Stimulated activated naive CD8-positive, alpha-beta T cell treated with anti-CD3 and anti-CD28 coated beads, Interleukin-15, Interleukin-2, amounts not matched to agents 100 U/mL and 50 U/mL, for 24 hours (primary cell): ENCODE measurements at places on chromosomes 1 and 21.
A peak's percentile ranks its signal among the peaks of the same experiment; 100 is the strongest.

DNA sequence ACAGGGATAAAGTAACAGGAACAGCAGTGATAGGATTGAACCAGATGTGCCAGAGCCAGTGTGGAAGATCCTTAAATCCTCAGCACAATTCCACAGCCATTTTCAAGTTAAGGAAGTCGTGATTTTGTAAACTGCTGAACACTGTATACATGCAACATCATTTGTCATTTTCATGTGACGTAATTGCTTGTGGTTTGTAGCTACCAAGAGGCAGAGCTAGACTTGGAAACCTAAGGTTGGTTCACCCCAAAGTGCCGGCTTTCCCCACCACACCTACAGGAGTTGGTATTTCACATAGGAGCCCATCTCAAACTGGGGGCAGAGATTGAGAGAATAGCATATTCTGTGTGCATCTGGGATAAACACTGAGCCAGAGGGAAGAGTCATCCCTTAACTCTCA lies 113.9 kb downstream of the CAPN8 start:
- DNase-seq: no peak

DNA sequence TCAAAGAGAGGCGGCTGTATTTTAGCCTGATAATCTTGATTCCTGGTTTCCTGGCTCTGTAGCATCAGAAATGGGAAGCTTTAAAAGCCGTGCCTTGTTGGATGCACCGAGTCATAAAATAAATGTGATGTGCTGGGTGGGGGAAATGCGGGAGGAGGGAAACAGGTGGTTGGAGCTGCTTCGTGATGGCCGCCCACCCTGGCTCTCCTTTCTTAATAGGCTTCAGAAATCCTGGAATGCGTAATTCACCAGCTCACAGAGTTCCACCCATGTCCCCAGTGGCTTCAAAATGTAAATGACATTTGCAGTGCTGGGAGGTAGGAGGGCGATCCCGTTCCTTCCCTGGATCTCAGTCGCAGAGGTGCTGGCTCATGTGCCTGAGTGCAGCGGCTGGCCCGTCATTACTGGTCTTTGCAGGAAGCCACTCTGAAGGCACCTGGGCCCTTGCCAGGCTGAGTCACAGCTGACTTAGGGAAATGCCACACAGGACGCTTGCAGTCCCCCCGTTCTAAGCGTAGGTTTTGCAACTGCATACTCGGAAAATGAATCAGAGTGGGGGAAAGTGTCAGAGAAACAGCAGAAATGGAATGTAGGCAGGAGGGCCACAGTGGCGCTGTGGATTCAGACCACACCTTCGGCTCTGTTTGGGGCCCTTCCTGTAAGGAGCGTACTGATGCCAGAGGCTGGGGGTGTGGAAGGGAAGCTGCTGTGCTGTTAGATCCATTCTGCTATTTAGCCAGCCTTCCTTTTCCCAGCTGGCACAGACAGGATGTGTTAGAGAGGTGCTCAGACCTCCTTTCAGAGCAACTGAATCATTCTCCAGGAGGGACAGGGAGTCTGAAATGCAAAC lies 37.6 kb downstream of the GALNT2 start:
- peak; percentile 86 for DNase-seq

- no peak for DNase-seq
These were observed 62.8 kb upstream of the ZBTB40 start for GRCh38 chr1:22388671-22389450.

GRCh38 chr1:211332830-211333229 lies 6.2 kb downstream of the TRAF5 start:
- DNase-seq: no peak

GRCh38 chr1:158830904-158831507 lies at the start of gene MNDA:
MNDA (plus strand) TSS chr1:158831351; CDS start chr1:158842154, 10,803 bp downstream.
- DNase-seq: no peak

- peak; percentile 88 for DNase-seq
These were observed 35.1 kb downstream of the NUAK2 start for GRCh38 chr1:205286335-205286950.

GRCh38 chr21:43985690-43986251 lies 26.3 kb upstream of the TRAPPC10 start:
- no peak for DNase-seq

- no peak for DNase-seq
These were observed 325.3 kb upstream of the ADAMTS5 start for GRCh38 chr21:27292229-27292628.

GRCh38 chr1:243628476-243628907 lies 221.6 kb downstream of the AKT3 start:
- DNase-seq: no peak
